Stimulated activated CD4-positive, alpha-beta T cell treated with anti-CD3 and anti-CD28 coated beads, Interleukin-1b, Interleukin-23, amount 100 ng/mL, for 1 hour (primary cell): ENCODE measurements at places on chromosomes 1 and 21.
A peak's percentile ranks its signal among the peaks of the same experiment; 100 is the strongest.

DNA sequence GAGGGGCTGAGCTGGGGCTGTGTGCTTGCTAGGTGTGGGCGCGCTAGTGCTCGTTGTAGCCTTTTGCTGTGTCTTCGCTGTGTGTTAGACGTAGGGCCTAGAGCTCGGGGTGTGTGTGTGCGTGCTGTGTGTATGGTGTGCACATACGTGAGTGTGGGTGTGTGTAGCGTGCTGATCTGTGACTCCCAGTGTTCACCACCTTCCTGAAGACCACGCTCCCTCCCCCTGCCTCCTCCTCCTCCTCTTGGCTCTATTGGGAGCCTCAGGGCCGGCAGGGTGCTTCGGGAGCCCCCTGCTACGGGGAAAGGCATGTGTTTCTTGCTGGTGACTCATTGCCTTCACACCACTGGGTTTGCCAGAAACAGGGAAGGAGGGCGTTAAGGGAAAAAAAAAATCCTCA is 9.4 kb upstream of the KCNC4 start:
- DNase-seq: no peak

GRCh38 chr1:183635099-183635605 is 431 bp downstream of the ARPC5 start:
- no peak for DNase-seq

DNA sequence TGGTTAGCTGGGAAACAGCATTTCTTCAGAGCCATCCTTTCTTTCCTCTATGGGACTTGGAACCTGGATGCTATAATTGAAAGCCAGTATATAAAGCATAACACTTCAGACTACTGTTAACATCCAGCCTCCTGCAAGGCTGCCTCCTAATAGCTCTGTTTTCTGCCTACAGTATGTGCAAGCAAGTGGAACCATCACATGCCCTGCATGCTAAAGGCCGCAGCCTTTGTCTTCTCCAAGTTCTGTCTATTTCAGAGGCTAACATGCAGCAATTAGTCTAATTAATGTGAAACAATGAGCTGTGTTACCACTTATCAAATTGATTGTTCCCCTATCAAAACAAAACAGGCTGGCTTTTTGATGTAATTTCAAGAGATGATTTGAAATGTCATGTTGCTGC is 82.7 kb upstream of the ESRRG start:
- no peak for DNase-seq

GRCh38 chr1:188423073-188423472 is 1594.3 kb downstream of the PLA2G4A start:
- DNase-seq: no peak

DNA sequence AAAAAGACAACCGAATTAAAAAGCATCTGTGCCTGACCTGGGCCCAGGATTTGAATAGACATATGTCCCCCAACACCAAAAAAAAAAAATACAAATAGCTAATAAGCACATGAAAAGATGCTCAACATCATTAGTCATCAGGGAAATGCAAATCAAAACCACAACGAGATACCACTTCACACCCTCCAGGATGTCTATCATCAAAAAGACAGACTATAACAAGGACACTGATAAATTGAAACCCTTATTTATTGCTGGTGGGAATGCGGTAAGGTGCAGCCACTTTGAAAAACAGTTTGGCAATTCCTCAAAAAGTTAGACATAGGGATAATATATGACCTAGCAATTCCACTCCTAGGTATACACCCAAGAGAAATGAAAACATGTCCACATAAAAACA is 72.3 kb upstream of the CAMK1G start:
- DNase-seq: no peak

DNA sequence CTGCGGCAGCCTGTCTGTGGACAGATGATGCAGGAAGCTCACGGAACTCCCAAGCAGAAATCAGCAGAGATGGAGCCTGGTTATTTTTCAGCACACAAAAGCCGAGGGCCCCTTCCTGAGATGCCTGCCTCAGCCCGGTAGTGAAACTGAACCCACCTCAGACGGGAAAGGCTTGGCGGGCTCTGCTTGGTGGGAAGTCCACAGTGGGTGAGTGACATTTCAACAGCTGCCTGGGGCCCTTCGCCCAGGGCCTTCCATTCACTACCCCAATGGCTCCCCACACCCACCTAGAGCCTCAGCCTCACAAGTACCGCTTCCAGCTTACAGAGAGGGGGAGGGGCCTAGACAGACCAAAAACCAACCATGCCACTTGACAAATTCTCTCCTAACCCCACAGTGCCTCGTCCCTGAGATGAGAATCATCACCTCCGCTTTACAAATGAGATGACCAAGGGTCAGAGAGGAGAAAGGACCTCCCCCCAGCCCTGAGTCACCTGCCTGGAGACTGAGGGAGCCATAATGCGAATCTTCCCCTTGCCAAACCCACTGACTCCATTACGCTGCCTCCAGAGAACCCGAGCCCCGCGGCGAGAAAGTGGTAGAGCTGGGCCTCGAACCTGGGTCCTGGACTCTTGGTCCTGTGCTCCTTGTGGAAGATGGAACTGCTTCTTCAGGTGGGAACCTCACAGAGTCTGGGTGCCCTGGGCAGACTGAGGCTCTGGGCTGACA is 3.4 kb upstream of the ECE1 start:
- DNase-seq: peak; percentile 51

GRCh38 chr1:36805979-36806640 is 228.2 kb downstream of the GRIK3 start:
- DNase-seq: no peak

GRCh38 chr1:160657250-160657781 is 10.5 kb upstream of the SLAMF1 start:
- no peak for DNase-seq

DNA sequence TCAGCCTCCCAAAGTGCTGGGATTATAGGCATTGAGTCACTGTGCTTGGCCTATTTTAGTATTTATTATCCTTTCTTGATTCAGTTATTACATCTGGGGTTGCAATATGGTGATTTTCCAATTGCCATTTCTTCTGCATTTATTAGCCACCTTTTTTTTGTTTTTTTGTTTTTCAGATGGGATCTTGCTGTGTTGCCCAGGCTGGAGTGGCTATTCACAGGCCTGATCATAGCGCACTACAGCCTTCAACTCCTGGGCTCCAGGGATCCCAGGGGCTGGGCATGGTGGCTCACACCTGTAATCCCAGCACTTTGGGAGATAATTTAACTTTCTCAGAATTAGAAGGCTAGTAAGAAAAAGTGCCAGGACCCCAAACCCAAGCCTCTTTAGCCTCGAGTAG is 82.1 kb upstream of the PGD start:
- no peak for DNase-seq

DNA sequence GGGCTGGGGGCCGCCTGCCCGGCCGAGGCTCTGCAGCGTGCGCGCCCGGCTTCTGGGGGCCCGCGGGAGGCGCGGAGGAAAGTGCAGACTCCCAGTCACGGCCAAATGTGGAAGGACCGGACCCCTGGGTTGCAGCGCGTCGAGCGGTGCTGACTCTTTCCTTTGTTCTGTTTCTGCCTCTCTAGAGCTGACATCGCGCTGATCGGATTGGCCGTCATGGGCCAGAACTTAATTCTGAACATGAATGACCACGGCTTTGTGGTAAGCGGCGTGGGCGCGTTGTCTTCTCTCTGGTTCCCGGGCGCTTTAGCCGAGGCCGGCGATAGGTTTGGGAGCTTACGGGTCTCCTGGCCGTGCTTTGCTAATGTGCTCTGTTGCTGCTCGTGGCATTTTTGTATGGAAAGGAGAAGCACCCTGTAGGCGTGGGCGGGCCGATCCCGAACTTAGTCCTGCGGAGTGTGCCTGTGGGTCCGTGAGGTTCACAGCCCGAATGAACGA is 629 bp downstream of the PGD start:
- no peak for DNase-seq

GRCh38 chr1:210691039-210691610 is 362.4 kb downstream of the HHAT start:
- no peak for DNase-seq

GRCh38 chr1:115217150-115218033 is 120.7 kb downstream of the NGF start:
- no peak for DNase-seq

DNA sequence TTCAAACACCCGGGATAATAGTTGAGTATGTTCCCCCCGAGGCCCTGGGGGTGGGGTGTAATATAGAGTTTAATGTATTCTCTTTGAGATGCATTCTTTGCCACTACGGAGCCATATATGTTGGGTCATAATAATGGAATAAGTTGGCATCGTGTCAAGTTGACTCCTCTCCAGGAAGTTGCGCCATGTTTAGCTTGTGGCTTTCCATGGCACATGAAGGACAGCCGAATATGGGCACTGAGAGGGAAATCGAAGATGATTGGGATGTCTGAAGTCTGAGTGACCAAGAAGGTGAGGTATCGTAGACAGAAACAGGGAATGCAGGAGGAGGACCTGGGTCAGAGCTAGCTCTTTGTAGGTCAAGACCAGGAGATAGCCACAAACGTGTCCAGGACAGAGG is 92.6 kb downstream of the PAX7 start:
- no peak for DNase-seq

GRCh38 chr21:38825921-38826320 is 20.2 kb downstream of the ETS2 start:
- no peak for DNase-seq

- DNase-seq: no peak
Observed at GRCh38 chr1:15797614-15798390, 9.6 kb downstream of the UQCRHL start.

GRCh38 chr1:96865731-96866685 is 144.4 kb downstream of the PTBP2 start:
- DNase-seq: no peak

DNA sequence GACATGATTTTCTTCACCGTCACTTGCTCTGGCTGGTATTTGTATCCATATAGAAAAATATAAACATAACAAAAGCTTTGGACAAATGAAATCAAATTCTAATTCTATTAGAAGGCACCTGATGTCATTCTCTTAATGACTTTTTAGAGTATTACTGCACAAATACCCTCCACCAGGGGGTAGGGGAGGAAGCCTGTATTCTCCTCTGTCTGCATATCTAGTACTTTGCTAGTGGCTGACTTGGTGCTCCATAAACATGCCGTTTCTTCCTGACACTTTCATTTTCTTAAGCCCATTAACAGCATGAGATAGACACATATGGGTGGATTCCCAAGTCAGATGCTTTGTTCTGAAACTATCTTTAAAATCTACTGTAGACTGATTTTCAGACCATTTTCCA is 20.6 kb upstream of the KCNJ15 start:
- DNase-seq: no peak

- no peak for DNase-seq
Observed at GRCh38 chr1:43853161-43853921, 80.3 kb upstream of the ARTN start.

DNA sequence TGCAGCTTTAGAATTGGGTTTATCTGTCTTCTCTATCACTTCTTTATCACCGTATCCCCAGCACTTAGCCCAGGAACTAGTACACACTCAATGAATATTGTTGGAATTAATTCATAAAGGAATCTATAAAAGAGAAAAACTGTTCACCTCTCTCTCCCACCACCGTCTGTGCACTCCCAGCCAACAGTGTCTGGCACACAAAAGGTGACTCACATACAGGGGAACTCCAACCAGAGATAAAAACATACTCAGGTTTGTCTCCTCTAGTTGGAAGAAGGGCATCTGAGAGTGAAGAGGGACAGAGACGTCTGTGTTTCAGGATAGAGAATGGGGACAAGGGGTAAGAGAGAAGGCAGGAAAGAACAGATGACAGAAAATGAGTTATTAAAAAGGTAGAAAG is 10.0 kb downstream of the ITLN1 start:
- DNase-seq: no peak

DNA sequence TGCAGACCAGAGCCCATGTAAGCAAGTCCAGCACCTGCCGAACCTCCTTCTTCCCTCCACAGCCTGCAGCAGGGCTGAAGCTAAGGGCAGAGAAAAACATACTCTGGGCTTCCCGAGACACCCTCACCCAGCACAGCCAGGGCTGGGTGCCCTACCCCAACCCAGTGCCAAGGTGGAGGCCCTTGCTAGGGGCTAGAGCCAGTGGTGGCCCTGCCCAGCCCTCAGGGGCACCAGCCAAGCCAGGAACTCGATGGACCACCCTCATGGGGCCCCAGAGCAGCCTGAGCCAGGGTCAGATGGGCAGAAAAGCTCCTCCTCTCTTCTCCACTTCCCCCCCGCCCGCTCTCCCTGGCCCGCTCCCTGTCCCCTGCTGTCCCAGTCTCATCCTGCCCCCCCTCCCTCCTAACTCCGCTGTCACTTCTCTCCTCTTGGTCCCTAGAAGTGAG is 15.9 kb downstream of the TNFRSF25 start:
- no peak for DNase-seq

DNA sequence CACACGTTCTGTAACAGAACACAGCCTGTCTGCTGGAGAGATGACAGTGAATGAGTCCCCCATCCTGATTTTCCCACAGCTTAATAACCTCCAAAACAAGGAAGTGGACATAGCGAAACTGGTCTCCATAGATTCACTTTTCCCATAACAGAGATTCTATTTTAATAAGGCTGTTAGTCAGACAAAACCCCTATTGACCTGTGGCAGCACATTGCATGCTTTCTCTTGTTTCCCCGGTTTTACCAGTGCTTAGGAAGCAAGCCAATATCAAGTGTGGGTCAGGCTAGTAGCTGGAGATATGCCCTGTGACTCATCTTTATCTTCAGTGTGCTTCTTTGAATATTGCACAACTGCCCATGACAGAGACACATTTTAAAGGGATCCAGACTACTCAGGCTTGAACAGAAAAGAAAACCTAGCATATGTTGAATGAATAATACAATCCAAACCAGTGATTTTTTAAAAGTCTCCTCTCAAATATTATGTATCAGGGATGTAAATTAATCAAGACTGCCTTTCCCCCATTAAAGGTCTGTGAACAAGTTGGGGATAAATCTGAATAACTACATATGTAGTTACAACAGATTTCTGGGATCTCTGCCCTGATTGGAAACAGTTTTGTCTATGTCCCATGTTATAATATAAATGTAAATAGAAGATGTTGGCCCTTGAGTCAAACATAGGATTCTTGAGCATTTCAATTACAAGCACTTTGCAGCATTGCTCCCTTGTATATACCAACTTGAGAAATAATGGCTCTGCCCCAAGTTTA is 11.9 kb upstream of the CLDN8 start:
- DNase-seq: no peak

- DNase-seq: no peak
Observed at GRCh38 chr1:145892486-145893087, 6.9 kb upstream of the ANKRD35 start.

GRCh38 chr1:184166485-184166884 is 115.0 kb downstream of the TSEN15 start:
- DNase-seq: no peak

DNA sequence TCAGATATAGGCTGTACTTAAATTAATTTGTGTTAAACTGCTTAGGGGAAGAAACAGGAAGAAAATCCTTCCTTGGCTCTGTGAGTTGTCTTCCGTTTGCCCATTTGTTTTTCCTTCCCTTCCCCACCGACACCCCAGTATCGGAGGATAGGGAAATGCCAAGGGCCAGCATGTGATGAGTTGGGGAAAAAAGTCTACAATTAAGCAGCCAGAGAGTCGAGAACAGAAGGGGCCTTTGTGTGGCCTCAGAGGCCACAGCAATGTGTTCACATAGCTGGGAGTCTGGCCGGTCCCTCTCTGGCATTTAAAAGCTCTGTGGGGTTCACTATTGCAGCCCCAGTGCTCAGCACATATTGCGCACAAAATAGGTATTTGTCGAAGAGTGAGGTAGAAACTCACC is 489.3 kb downstream of the MATN1 start:
- no peak for DNase-seq

GRCh38 chr1:218524526-218524925 is 179.4 kb downstream of the TGFB2 start:
- no peak for DNase-seq
